Cortex of kidney (tissue), 1 donor: ENCODE measurements at places on chromosomes 3 and 15.

DNA sequence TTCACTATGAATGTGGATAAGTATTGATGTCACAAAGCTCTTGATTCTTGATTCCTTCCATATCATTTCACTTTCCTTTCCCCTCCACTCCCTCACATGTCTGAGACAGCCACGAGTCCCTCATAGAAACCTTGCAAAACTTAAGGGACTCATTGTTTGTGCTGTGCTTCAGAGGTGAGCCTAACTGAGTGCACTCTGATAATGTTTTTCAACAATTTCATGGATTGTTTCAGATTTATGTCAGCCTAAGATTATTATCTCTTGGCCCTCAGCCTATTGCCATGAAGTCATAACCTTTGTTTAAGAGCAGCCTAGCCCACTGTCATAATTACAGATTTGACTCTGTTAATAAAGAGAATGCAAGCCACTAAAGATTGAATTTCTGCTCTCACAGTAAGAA, 363.6 kb downstream of the MECOM start:
- no peak for DNase-seq

DNA sequence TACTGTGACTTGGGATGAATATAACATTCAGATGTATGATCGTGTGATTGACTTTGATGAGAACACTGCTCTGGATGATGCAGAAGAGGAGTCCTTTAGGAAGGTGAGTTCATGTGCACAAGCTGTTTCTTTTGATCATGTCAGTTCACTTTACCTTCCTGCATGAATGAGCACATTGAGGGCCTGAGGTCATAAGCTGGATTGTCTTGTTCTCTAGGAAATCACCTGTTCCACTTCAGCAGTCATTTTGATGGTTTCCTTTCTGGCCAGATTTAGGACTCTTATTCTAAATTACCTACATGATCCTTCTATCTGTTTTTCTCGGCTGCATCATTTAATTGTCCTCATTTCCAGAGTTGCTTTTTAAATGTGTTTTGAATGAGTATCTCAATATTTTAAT, 4.1 kb downstream of the RCN2 start:
- DNase-seq = no peak

- no peak for DNase-seq
These were observed 7.6 kb upstream of the SATB1 start for GRCh38 chr3:18432752-18433151.

- no peak for DNase-seq
These were observed 102.4 kb downstream of the MYLK start for GRCh38 chr3:123781571-123782275.
